Caco-2 (cell line): ENCODE measurements at places on chromosomes 7 and 10.
A peak's percentile ranks its signal among the peaks of the same experiment; 100 is the strongest.

DNA sequence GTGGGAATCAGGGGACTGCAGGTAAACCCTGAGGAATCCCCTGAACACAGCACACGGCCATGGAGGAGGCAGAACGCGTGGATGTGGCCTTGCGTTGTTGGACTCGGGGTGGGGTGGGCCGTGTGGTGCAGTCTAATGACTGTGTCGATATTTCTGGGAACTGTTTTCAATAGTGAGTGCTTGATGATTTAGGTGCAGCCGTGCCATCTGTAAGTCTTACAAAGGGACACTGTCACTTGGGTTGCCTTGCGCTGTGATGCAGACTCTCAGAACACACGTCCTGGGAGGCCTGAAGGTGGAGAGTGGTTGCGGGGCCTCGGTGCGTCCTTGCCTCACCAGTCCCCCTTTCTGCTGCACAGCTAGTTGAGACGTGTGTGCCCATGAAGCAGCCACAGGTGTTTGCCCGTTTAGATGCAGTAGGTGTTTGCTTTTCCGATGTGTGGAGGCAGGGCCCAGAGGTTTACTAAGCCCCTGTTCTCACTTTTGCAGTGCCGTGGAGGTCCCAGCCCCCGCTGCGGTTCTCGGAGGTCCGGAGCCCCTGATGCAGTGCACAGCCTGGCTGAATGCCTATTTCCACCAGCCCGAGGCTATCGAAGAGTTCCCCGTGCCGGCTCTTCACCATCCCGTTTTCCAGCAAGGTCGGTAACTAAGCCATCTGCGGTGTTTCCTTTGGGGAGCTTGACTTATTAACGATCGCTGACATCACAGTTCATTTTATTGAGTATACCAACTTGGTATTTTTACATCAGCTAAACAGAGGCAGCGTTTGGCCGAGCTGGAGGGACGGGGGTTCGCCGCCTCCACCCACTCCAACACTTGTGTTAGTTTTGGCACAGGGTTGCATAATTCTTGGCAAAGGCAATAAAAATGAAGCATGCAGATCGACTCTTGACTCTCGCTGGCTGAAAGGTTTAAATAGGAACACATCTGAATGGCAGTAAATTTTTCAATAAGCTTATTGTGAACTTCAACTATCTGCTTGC lies 240.7 kb downstream of the MGMT start:
- no peak for DNase-seq

DNA sequence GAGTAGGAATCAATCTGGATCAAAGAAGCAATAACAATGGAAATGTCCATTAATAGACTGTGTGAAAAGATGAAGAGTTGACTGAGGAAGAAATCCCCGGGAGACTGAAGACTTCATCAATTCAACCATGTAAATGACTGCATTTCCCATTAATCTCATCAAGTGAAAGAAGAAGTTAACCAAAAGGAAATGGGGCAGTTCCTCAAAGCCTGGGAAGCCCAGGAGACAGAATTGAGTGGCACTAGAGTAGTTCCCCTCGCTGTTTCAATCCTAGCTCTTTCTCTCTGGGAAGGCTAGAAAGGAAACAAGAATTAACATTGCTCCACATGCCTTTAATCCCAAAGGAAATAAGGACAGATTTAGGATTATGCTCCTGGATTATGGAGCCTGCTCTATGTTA lies 4.8 kb upstream of the OR6V1 start:
- DNase-seq: no peak

DNA sequence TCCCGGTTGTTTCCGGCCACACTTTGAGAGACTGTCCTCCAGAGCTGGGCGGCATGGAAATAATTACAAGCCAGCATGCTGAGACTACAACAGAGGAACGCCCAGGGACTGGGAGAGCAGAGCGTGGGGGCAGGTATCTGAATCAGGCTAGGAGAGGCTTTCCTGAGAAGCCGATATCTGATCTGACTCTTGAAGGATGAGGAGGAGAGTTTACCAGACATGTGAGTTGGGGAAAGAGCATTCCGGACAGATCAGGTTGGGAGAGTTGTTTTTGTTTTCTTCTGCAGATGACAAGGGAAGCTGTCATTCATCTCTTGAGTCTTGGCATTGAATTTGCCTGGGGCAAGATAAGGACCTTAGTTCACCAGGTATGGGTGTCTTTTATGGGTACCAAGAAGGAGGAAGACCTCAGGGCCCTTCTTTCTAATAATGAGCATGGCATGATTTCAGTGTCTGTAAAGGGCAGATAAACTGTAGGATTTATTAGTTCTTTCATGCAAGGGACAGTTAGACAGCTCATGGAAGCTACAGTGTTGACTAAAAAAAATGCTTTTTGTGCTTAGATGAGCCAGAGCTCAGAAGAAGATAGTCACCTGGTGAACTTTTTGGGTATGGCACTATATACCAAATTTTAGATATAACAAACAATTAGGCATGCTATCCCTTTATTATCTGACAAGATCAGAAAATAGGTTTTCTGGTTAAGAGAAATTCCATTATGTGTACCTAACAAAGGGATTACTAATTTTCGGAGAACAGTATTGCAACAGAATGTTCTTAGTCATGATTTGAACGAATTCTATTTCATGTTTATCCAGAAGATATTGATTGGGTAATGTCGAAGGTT lies 36.2 kb downstream of the WBP1L start:
- DNase-seq: no peak

DNA sequence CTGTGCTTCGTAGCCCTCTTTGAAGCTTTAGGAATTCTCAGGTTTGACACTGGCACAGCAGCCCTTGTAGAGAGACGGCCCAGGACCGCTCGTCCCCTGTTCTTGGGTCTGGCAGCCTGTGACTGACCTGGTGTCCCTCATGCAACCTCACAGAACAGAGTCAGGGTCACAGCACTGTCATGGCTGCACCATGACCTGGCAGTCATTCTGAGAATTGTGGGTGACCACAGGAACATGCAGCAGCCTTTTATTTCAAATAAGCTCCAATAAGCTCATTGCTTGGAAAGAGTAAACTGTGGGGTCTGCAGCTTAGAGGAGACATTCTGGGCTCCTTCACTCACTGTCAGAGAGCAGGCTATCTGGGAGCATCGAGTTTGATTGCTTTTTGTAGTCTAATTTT lies 42.5 kb downstream of the MYO1G start:
- no peak for DNase-seq

- DNase-seq: no peak
Measured at GRCh38 chr10:60253484-60253883, 136.2 kb downstream of the ANK3 start.

GRCh38 chr10:34454590-34455261 lies 360.4 kb downstream of the PARD3 start:
- no peak for DNase-seq

GRCh38 chr10:24465124-24465874 lies 256.4 kb downstream of the KIAA1217 start:
- no peak for DNase-seq

- peak; percentile 28 for DNase-seq
Measured at GRCh38 chr7:114182837-114183236, 231.8 kb upstream of the FOXP2 start.

DNA sequence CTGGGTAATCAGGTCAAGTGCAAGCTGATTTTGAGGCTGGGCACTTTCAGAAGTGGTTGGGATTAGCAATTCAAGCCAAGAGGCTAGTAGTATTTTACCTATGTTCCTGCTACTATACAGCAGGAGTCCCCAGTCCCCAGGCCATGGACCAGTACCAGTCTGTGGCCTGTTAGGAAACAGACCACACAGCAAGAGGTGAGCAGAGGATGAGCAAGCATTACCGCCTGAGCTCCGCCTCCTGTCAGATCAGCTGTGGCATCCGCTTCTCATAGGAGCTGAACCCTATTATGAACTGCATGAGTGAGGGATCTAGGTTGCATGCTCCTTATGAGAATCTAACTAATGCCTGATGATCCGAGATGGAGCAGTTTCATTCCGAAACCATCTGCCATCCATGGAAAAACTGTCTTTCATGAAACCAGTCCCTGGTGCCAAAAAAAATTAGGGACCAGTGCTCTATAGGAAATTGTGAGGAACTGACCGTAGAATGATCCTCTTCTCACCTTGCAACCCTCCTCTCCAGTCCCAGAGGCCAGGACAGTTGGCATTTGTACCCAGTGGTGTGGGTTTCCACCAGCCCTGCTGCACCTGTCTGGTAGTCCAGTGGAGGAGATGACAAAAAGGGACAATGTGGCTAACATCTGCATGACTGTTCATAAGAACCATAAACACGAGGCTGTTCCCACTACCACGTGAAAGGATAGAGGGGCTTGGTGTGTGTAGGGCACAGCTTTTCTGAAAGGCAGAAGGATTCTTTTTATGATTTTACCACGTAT lies 172.5 kb downstream of the KIAA1217 start:
- no peak for DNase-seq

DNA sequence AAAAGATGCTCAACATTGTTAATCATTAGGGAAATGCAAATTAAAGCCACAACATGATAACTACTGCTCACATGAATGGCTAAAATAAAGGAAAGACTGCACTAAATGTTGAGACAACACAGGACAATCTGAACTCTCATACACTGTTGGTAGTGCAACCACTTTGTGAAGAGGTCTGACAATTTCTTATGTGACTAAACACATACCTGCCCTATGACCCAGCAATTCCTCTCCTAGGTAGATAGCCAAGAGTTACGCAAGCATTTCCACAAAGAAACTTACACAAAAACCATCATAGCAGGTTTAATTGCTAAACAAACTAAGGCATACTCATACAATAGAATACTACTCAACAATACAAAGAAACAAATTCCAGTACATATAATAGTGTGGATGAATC lies 41.8 kb upstream of the HERPUD2 start:
- peak; percentile 74 for DNase-seq

DNA sequence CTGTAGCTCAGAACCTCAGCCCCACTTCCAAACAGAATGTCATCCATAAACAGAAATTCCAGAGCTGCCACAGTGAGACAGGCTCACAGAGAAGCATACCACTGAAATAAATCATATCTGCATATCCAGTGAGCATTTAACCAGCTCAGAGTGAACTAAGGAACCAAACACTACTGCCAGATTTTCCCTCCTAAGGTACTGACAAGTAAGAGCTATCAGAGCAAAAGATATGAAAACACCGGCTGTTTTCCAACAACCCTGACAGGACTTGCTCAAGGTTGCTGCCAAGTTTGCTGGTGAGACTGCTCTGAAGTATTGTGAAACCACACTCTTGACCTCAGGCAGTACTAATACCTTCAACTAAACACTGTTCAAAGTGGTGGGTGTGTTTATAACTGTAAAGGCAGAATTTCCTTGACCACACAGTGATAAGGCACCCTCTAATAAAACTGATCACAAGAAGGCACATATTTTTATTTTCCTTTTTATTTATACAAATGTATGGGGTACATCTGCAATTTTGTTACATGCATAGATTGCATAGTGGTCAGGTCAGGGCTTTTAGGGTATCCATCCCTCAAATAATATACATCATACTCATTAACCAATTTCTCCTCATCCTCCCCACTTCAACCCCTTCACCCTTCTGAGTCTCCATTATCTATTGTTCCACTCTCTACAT lies 18.3 kb downstream of the SGMS1 start:
- DNase-seq: peak; percentile 62

DNA sequence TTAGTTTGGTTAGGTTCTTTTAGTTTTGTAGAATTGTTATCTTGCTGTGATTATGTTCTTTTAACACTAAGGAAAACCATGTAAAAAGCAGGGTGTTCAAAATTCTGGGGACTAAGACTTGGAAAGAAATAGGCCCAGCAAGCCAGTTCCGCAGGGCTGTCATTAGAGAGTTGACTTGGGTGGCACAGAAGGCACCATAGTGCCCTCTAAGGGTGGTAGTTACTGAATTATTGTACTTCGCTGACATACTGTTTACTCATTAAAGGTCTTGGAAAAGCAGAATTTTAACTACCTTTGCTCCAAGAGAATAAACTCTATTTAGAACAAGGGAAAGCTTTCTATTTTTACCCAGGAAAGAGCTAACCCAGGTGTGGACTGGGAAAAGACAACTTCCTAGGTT lies 86.5 kb downstream of the OTUD1 start:
- DNase-seq: no peak

DNA sequence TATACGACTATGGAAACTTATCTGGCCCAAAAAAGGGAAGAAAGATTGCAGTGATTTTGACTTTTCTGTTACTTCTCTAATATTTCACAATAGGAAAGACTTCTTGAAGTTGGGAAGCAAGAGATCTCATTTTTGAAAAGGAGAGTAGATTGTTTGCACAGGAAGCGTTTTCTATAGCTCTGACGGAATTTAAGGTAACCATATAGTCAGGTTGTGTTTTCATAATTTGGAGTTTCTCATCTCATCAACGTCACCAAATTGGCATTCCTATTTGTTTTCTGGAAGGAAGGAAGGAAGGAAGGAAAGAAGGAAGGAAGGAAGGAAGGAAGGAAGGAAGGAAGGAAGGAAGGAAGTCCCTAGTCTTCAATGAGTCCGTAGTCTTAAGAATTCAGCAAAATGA lies 732.0 kb downstream of the XPNPEP1 start:
- no peak for DNase-seq

DNA sequence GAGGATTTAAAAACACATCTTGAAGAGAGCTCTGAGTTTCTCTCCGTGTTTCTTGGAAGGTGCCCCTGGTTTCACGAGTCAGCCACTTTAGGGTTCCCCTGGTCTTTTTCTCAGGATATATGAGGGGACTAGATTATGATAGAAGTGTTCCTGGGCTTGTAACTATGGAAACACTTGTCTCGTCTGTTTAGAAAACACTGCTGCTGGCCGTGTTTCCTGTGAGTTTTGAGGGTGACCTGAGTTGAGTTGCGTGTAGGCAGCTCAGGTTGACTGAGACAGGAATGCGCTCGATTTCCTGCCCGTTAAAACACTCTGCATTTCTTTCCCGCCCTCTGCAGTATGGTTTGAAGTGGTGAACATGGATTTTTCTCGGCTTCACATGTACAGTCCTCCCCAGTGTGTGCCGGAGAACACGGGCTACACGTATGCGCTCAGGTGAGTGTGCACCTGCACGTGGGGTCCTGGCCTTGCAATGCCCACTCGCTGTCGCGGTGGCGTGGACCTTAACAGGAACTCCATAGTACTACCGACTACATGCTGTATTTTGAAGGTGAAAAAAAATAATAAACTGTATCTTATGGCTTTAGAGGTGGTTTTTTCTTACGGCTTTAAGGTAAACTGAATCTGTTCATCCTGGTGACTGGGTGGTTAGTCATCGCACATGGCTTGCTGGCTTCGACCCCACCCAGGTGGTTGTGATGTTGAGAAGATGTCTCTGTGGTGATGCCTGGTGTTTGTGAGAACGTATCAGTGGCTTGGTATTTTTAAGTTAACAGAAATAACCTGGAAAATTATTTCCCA lies at the start of gene SUN1:
Gene SUN1 (plus strand): TSS at position 310 of the 801 bp plus-strand sequence. CDS start 49 bp downstream, at position 359.
- peak; percentile 22 for DNase-seq
